ENCODE measurements at places on chromosomes 6 and 20.

DNA sequence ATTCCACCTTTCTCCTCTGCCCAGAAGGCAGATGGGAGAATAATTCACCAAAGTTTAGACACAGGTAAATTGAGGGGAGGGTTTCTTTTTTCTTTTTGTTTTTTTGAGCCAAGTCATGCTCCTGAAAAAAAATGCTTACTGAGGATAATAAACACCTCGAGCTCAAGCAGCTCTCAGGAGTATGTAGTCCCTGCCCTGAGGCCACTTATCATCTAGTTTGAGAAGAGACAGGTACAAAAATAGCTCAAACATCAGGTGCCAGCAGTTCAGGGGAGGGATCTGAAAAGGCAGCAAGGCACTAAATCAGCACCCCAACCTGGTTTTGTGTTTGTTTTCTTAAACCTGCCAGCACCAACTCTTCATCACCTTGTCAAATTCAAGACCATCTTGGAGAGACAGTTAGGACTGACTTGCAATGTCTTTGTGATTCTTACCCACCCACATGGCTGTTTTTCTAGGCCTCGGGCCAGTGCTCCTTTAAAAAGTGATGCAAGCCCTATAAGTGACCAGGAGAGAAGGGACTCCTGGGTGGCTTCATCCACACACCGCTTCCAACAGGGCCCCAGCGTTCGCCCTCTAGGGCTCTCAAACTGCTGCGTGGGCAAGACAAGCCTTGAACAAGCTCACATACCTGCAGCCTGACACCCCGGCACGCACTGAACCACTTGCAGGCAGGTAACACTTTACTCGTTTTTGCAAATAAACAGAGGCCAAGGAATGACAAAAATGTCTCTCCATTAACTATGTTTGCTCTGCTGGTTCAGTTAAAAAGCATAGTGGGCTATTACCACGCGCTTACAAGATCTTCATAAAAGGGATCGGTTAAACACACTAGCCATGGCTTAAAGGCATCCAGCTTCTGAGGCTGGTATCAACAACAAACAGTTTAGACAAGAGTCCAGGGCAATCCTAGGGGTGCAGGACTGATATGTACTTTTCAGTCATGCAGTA, 13.9 kb downstream of the JAG1 start:
- no peak for DNase-seq

DNA sequence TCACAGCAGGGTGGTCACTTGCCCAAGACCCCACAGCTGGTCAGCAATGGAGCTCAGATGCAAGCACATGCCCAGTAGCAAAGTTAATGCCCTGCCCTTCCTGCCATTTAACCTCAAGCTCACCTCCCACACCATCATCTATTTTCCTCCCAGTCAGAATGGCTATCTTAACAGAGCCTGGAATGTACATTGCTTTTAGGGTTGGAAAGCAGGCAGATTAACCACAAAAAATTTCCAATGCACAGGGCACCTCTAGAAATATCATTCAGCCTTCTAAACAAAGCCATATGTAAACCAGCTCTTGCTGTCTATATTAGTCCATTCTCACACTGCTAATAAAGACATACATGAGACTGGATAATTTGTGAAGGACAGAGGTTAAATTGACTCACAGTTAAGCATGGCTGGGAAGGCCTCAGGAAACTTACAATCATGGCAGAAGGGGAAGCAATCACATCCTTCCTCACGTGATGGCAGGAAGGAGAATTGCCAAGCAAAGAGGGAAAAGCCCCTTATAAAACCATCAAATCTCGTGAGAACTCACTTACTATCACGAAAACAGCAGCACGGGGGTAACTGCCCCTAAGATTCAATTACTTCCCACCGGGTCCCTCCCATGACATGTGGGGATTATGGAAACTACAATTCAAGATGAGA, 106.9 kb downstream of the FYN start:
- DNase-seq = no peak

GRCh38 chr20:24763386-24764026, 185.6 kb upstream of the CST7 start:
- no peak for DNase-seq

DNA sequence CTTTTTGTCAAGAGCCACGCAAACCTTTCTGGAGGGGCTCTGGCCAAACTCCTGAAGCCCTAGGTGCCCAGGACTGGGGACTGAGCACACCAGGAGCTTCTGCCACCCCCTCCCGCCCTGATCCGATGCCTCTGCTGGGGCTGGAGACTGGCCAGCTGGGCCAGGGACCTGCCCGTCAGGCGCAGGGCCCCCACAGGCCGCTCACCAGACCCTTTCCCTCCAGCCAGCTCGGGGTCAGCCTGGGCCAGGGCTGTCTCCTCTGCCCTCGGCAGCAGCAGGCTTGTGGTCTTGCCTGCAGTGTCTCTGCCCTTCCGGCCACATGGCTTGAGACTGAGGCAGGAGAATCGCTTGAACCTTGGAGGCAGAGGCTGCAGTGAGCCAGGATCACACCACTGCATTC, 14.6 kb downstream of the RTEL1 start:
- no peak for DNase-seq

- DNase-seq = no peak
Observed at GRCh38 chr20:62686869-62687830, 21.5 kb upstream of the NTSR1 start.

- no peak for DNase-seq
Observed at GRCh38 chr6:21297665-21298064, 295.9 kb upstream of the SOX4 start.
